Heart right ventricle (tissue), 16 donors: ENCODE measurements at places on chromosomes 12 and 14.

DNA sequence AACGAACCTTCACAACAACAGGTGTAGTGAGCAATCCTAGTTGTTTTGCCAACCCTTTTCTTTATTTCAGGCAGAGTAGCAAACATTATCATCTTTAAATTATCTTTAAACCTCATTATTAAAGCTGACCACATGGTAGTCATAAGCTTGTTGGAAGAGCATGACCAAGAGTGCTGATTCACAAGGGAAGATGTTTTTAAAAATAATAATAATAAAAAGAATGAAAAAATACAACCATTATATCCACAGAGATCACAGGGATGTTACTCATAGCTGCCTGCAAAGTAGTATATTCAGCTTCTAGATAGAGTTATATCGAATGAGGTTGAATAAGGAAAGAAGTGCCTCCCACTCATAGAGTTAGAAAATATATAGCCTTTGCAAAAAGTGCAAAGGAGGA lies 101.0 kb upstream of the FLRT2 start:
- DNase-seq = no peak

DNA sequence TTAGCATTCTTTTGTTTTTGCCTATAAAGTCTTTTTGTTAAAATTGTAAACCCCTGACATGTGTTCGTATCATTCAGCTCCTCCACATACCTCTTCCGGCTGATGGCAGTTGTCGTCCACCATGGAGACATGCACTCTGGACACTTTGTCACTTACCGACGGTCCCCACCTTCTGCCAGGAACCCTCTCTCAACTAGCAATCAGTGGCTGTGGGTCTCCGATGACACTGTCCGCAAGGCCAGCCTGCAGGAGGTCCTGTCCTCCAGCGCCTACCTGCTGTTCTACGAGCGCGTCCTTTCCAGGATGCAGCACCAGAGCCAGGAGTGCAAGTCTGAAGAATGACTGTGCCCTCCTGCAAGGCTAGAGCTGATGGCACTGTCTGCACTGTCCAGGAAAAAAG lies 7.7 kb downstream of the ALKBH2 start:
- no peak for DNase-seq

- no peak for DNase-seq
These were observed 22.4 kb downstream of the EIF2B2 start for GRCh38 chr14:75025082-75025481.

DNA sequence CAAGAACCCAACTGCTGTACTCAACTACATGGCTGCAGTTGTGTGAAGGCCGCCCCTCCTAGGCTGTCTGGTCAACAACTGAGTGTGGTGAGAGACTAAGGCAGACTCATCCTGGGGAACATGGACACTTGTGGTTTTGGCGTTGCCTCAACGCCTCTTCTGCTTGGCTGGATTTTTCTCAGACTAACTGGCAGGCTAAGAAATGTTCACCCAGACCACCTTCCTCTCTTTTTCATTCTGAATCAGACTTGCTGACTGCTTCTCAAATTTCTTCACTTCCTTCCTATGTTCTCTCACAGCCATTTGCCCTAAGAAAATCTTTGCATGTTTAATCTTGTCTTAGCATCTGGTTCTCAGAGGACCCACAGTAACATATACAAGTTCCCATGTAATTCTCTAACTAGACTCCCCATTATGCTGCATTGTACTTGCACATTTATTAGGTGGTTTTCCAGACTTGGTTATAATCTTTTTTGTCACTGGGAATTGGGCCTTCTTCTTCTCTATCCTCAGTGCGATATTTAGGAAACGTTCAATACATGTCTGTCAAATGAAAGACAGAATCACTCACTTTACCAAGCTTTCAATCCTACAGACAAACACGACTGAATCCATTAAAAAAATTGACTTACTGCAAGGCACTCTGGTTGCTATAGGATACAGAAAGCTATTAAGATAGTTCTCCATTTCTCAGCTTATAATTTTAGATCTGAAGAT lies 327.6 kb downstream of the CCER1 start:
- DNase-seq = no peak

DNA sequence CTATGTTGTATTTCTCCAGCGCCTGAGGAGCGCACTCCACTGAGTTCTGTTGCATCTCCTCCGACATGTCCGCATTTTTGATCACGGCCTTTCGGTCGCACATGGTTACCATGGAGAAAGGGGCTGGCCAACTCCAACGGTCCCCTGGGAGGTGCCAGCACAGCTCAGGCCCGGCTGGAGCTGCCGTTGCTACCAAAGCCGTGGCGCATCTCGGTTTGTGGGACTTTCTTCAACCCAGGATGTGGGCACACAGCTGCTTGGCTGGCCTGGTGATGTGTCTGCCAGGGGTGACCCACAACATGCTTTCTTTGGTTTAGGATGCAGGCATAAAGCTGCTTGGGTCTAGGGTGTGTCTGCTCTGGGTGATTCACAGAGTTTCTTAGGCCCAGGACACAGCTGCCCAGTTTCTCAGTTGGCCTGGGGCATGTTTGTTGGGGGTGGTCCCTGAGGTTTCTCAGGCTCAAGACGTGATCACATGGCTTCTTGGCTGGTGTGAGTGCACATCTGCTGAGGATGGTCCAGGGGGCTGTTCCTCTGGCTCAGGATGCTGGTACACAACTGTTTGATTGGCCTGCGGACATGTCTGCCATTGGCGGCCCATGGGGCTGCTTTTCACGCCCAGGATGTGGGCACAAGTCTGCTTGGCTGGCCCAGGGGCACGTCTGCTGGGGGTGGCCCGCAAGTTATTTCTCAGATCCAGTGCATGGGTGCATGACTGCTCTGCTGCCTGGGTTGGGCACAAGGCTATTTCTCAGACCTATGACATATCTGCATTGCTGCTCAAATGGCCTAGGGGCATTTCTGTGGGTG lies 25.9 kb upstream of the GTF2A1 start:
- no peak for DNase-seq
